Pons (tissue), 1 donor: ENCODE measurements at places on chromosomes 4 and X.

DNA sequence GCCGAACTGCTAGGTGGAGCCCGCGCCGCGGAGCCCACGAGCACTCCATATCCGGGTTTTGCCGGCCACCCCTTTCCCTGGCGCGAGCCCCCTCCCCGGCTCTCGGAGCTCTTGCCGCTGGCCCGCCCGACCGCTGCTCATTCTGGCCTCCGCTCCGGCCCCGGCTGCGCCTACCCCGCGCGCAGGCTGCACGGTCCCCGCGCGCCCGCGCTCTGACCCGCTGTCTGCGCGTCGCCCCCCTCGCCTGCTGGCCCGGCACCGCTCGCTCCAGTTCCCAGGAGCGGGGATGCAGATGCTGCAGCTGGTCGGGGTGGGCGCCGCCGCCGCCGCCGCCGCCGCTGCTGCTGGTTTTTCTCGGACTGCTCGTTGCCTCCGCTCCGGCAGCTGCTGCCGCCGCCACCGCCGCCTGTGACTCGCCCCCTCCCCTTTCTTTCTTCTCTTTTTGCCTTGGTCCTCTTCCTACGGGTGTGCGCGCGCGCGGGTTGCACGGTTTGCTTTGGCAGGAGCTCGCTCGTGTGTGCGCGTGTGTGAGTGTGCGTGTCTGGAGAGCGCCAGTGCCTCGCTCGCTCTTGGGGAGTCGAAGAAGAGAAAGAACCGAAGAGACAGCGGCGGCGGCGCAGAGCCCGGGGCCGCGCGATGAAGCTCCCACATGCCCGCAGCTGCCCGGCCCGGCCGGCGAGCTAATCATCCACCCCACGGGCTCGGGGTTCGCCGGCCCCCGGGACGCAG lies at the start of gene ADGRL3:
TSS of gene ADGRL3 (plus strand) at position 140 of the 729 bp plus-strand sequence.
- peak; percentile 36 for DNase-seq

GRCh38 chr4:34633241-34633640 lies 1611.1 kb downstream of the ARAP2 start:
- DNase-seq: no peak

GRCh38 chr4:142365391-142365790 lies 480.7 kb downstream of the INPP4B start:
- no peak for DNase-seq

DNA sequence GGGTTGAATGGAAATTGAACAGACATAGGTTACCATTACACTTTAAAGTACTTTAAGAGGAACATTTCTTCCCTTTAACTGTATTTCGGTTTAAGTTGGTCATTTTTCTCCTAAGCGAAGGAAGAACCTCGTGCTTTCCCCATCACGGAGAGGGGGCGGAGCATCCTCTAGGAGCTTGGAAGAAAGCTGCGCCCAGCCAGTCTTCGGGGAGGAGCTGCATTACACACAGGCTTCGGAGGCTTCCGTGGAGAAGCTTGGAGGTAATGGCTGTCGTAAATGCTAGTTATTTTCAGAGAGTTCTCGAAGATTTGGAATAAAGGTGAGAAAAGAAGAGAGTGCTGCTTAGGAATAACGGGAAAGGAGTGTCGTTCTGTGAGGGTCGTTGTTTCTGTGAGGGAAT lies at the start of gene PWWP3B:
TSS of gene PWWP3B (plus strand) at position 199 of the 400 bp plus-strand sequence. CDS start 37,128 bp downstream, outside the sequence.
- DNase-seq: peak; percentile 12

DNA sequence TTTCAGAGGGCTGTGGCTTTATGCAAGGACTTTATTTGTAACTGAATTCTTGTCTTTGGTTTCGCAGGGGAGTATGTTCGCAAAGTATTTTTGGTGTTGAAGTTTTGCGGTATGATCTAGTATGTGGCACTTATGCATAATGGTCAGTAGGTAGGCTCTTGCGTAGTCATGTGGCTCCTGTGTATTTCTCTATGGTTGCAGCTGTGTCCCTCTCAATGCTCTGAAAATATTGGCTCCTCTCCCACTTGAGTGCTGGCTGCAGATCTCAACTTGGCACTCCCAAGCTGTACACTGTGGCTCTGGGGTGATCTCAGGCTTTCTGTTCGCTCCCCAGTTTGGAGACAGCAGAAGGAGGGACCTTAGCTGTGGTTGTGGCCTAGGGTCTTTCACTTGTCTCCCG lies 24.8 kb downstream of the ARMCX5 start:
- DNase-seq: peak; percentile 46

DNA sequence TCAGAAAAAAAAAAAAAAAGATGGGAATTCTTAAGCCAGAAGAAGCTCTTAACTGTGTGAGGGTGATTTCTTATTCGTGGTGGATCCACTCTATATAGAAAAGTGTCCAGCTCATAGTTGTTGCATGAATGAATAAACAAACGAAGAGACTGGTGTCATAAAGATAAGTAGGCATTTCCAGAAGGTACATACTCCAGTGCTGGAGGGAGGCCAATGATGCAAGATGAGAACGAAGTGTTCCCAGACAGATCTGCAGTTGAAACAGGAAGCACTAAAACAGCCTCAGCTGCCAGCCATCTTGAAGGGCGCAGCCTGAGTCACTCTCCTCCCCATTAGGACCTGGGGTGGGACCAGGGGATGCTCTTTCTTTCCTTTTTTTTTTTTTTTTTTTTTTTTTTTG lies 47.4 kb upstream of the HOPX start:
- no peak for DNase-seq

DNA sequence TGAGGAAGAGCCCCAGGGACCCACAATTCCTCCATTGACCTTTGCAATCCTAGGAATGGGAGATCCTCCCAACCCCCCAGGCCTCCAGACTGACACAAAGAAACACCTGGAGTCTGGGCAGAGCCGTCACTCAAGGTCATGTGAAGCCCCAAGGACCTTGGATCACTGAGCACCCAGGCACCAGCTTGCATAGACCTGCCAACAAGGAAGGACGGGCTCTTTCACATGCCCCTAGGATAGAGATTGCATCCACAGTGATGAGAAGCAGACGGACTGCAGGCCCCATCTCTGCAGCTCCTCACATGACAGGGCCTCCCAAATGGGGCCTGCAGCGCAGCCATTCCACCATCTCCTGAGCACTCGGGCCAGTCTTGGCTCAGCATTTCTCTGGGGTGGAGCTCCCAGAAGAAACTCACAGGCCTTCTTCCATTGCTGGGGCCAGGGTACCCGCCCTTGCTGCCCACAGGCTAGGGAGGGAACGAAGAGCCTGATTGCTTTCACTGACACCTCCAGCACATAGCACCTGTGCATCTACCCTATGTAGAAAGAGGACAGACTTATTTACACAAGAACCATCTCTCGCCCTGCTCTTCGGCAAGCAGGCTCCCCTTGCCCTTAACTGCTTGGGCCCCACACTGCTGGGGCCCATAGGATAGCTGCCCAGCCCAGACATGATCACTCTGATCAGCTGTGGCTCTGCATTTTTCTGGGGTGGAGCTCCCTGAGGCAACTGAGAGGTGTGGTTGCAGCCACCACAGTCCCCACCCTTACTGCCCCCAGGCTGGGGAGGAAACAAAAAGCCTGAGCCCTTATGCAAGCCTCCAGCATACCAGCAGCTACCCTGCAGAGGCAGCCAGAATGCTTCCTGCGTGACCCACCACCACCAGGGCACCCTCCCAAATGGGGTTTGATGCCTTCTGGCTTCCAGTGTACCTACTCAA lies 185.7 kb upstream of the ZCCHC13 start:
- DNase-seq: no peak

GRCh38 chr4:134812611-134813010 lies 611.0 kb upstream of the PABPC4L start:
- no peak for DNase-seq

GRCh38 chr4:141039156-141039555 lies 94.1 kb downstream of the RNF150 start:
- no peak for DNase-seq
